ENCODE measurements at places on chromosomes 12 and 14.
A peak's percentile ranks its signal among the peaks of the same experiment; 100 is the strongest.

- DNase-seq, result no peak
Observed at GRCh38 chr12:105921872-105922669, 216.7 kb downstream of the NUAK1 start.

DNA sequence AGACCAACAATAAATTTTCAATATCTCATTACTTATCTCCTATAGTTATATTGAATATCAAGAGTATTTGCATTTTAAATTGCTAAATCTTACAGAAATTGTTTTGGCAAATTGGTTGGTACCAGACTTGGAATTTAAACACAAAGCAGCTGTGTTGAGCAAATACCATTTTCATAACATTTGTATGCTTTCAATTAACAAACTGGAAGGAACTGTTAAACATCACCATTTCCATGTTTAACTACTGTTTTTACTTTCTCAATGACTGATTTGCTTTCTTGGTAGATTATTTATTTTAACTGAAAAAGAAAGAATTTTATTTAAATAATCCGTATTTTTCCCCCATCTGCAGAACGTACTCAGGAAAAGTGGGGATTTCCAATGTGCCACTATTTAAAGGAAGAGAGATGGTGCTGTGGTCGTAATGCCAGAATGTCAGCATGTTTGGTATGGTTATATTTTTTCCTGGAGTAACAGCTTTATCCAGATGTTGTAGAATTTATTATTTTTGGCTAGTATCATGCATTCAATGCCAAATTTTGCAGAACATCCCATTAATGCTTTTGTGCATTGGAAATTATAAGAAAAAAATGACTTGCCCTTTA is 72.3 kb downstream of the METTL25 start:
- DNase-seq, result no peak

DNA sequence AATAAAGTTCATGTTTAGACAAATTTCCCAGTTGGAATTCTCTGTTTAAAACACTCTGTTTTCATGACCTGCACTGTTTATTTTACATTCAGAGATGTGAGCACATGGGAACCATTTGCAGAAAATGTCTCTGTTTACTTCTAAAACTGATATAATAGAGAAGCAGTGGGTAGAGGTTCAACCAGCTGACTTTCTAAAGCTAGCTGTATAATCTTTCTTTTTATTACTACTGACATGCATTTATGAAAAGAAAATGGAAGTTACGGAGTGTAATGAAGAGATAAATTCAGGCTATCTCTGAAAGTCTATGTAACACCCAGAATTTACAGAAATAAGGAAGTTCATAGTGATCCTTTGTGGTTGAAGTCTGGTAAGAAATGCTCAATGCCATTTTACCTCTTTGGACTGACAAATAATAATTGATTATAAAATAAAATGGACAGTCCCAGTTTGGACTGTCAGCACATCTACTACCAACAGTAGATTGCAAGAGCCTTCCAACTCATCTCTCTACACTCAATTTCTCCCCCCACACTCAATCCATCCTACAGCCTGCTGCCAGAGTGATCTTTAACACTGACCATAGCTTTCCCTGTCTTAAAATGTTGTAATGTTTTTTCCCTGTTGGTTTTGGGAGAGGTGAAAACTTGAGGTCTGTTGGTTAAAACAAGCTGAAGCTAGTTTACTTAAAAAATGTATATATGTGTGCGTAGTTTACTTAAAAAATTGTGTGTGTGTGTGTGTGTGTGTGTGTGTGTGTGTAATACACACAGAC is 137.4 kb downstream of the AEBP2 start:
- no peak for DNase-seq

DNA sequence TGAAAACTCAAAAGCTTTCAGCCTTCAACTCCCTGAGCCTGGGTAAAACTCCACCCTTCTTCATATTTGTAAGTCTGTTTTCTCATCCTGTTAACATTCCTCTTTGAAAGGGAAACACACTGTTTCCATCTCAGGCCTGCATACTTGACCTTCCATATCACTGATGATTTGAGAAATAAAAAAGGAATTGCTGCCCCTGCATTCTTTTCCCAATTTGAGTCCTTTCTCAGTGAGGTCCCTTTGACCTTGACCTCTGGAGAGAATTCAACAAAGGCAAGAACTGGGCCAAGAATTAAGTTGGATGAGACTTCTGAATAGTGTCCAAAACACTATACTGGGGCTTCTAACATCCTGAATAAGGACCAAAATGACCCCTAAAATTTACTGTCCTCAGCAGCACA is 108.0 kb downstream of the AEBP2 start:
- DNase-seq, result no peak

GRCh38 chr14:30875788-30876053 is 1.4 kb downstream of the COCH start:
- no peak for DNase-seq

DNA sequence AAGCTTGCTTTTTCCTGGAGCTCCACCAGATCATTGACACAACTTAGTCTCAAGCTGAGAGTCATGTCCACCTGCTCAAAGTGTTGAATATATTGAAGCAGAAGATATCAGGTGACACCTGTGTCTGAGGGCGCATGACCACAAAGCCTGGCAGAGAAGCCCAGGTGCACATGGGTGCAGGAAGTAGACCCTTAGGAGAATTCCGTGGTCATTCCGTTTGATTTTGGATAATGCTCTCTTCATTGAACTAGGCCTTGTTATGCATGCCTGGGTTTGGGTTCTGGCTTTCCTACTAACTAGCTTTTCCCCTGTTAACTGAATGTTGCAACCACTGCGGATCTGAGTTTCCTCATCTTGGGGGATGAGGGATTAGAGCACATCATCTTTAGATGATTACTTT is 7.1 kb downstream of the ARHGDIB start:
- DNase-seq, result no peak

GRCh38 chr12:70982991-70983390 is 62.5 kb upstream of the PTPRR start:
- DNase-seq, result no peak

DNA sequence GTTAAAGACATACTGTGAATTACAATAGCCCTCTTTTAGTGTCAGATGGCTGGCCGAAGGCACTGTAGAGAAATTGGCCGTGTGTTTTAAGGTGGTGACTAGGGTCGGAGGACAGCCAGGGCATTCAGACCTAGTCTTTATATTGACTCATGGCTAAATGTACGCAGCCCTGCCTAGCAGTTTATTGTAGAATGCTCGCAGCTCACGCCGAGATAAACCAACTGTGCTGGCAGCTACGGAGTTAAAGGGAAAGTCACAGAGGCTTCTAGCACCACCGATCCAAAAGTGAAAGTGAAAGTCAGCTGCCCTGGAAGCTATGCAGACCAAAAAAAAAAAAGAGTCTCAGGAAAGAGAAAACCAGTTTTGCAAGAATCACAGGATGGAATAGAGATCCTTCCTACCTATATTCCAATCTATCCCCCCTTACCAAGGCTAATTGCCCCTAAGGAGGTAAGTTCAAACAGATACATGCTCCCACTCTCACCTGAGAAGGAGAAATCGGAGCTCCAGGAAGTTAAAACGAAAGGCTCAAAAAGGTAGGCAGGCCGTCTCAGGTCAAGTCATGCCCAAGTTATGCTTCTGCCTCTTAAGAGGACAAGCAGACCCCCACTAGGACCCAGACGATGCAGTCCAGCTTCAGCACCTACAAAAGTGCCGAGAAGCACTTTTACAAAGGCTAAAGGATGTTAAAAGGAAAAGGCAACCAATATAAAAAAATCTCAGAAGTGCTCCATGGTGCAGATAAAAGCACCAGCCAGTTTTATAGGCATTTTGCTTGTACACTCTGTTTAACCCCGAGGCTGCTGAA is 24.8 kb downstream of the KLRK1 start:
- DNase-seq, result no peak

- DNase-seq, result no peak
Observed at GRCh38 chr14:64838656-64839055, 41.1 kb downstream of the SPTB start.

DNA sequence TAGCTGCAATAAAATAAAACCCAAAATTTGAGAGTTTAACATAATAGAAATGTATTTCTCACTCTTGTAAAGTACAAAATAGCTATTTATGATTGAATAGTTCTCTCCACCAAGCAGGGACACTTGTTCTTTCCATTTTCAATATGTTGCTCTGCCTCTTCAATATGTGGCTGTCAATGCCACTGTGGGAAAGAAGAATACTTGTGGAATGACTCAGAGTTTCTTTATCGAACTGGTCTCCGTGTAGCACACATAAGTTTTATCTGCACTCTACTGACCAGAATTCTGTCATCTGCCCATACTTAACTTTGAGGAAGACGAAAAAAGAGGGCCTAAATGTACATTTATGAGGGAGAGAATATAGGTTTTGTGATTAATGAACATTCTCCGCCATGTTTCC is 256.9 kb downstream of the ATXN7L3B start:
- no peak for DNase-seq

DNA sequence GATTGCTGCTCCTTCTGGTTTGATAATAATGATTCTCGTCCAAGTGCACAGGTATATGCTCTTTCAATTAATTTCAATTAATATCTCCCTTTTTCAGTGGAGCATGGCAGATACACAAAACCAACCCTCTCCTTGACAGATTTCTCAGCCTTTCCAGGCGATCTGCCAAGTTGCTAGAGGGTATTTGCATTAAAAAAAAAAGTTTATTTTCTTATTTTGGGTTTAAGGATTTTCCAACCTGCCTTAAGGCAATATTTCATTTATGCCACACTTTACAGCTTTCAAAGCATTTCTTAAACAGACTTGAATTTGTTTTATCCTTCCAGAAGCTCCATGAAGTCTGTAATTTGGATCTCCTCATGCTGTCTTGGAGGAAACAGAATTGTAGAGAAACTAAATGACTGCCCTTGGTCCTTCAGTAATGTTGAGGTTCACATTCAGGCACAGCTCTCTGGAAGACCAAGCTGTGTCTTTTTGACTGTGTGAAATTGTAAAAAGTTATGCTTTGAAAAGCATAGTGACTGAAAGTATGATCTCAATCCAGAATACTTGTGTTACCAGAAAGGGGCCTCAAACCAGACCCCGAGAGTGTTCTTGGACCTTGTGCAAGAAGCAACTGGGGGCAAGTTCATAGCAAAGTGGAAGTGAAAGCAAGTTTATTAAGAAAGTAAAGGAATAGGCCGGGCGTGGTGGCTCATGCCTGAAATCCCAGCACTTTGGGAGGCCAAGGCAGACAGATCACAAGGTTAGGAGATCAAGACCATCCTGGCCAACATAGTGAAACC is 2.3 kb downstream of the DGLUCY start:
- DNase-seq, result no peak

DNA sequence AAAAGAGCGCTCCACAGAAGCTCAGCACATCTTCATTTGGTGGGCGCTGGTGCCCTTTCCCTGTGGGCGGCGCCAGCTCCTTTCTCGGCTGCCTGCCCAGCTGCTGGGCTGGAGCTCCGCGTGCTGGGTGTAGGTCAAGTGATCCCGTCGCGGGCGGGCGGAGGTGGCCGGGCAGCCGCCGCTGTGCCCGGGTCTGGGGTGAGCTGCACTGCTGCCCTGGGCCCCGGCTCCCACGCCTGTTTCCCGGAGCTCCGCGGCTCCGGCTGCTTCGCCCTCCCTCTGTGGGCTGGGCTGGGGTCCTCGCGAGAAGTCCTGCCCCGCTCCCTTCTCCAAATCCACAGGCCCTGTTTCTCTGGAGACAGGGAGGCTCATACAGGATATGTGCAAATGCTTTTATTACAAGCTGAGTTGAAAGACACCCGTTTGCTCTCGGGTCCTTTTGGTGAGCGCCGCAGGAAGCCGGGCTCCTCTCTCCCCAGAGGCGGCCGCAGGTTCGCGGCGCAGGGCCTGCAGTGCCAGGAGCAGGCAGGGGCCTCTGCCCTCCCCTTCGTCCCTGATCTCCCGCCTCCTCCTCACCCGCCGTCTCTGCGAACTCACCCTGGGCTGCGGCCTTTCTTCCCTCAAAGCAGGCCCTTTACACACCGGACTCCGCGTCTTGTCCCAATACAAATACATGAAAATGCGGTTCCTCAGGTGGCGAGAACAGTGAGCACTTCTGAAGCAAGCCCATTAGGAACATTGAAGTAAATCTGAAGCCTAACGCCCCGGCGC is 67.8 kb upstream of the CAPRIN2 start:
- peak; percentile 8 for DNase-seq

DNA sequence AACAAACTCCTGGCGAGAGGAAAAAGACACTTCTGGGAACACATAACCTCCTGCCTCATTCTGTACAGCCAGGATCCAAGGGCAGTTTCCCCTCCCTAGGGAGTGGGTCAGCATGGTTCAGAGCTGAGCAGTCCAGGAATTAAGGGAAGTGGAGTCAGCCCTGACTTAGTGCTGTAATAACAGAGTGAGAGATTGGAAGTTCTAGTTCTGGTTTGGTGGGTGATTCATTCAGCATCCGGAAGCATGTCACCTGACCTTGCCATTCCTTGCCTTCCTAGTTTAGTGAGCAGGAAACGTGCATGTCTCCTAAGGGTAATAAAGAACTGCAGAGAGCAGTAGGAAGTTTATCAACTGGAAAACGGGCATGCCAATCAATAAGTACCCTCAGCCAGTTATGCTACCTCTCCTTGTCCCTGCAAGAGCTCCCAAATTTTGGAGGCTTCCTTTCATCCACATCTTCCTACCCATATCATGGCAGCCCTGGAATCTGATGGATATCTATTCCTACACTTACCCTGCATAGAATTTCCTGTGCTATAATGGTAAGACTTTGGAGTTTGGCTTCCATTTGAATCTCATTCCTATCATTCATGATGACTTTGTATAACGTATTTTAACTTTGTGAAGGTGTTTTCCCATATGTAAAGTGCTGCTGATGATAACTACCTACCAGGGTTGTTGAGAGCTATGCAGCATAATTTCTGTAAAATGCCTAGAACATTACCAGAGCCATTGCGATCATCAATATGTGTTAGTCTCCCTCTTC is 28.5 kb upstream of the MAGOHB start:
- no peak for DNase-seq

DNA sequence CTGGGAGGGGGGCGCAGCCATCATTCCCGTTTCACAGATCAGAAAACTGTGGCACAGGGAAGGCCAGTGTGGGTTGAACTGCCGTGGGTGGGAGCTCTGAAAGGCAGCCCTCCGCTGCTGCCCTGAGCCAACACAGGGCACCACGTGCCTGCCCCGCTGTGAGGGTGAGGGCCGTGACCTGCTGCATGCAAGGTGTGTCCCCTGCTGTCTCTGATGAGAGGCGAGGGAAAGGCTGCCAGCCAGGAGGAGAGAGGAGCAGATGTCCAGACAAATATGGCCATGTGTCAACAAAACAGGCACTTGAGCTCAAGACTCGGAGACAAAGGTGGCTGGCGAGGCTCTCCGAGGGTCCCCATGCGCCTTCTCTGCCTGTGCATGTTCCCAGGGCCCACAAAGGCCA is 108.8 kb downstream of the RBM19 start:
- no peak for DNase-seq

GRCh38 chr14:92670160-92670559 is 78.3 kb downstream of the LGMN start:
- DNase-seq, result no peak

GRCh38 chr12:14884458-14884878 is 1.2 kb downstream of the MGP start:
- peak; percentile 57 for DNase-seq

GRCh38 chr14:35402323-35403113 is 2.0 kb downstream of the NFKBIA start:
- no peak for DNase-seq

- no peak for DNase-seq
Observed at GRCh38 chr14:30874999-30875787, 834 bp downstream of the COCH start.

GRCh38 chr12:13702381-13702780 is 279.0 kb downstream of the GRIN2B start:
- DNase-seq, result no peak

GRCh38 chr14:64952598-64953309 is 10.2 kb upstream of the GPX2 start:
- DNase-seq, result no peak

All from stimulated activated CD8-positive, alpha-beta memory T cell treated with anti-CD3 and anti-CD28 coated beads, Interleukin-4, amount 100 ng/mL, for 24 hours (primary cell).